Stimulated activated CD8-positive, alpha-beta memory T cell treated with anti-CD3 and anti-CD28 coated beads, Interleukin-7, amount 100 ng/mL, for 1 hour (primary cell): ENCODE measurements at places on chromosomes 6 and 20.

DNA sequence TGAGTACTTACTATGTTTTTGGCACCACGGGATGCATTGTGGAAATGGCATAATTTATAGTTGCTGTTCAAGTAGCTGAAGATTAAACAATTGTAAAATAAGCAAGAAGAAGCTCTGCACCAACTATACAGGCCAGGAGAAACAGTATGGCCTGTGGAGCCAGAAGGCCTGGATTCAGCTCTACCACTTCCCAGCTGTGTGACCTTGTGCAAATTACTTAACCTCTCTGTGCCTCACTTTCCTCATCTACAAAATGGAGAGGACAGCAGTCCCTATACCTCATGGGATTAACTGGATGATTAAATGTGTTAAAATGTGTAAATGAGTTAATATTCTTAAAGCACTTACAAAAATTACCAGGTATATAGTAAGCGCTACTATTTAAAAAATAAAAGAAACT, 49.1 kb downstream of the CNKSR3 start:
- no peak for DNase-seq

- DNase-seq: no peak
Measured at GRCh38 chr20:63134201-63134612, 81.7 kb downstream of the YTHDF1 start.

DNA sequence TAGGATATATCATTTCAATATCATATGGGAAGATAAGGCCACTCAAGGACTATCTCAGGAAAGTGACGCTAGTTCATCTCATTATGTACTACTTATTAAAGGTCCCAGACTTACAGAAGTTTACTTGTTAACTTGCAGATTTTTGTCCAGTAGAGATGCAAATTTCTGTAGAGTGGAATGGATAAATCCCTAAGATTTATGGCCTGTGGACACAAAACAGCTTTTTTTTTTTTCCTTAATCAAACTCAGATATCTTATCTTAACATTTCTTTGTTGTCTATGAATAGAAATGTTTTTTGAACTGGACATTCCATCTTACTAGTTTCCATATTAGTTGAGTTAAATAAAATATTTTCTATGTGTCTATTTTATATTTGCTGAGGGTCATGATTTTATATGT, 110.5 kb upstream of the MAP7 start:
- DNase-seq: no peak

GRCh38 chr6:150325066-150325772, 43.6 kb upstream of the IYD start:
- DNase-seq: no peak

GRCh38 chr6:29961966-29962365, 19.6 kb downstream of the HLA-A start:
- DNase-seq: no peak

DNA sequence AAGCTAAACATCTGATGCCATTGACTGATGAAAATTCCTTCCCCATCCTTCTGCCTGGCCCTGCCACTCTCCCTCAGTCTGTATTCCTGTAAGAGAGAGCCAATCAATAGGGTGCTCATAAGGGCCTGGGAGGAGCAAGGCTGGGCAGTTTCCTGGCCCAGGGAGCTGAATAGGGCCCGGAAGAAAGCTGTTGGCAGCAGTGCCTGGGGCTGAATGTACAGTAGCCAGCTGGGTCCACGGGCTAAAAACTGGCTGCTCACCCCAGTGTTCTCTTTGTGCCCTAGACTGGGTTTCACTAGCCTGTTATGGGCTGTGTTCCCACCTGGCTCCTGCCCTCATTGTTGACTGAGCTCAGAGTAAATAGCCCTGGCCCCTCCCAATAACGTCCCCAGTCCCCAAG, 1.7 kb upstream of the WFDC2 start:
- no peak for DNase-seq

GRCh38 chr6:146905181-146905704, 299.0 kb upstream of the STXBP5 start:
- no peak for DNase-seq

DNA sequence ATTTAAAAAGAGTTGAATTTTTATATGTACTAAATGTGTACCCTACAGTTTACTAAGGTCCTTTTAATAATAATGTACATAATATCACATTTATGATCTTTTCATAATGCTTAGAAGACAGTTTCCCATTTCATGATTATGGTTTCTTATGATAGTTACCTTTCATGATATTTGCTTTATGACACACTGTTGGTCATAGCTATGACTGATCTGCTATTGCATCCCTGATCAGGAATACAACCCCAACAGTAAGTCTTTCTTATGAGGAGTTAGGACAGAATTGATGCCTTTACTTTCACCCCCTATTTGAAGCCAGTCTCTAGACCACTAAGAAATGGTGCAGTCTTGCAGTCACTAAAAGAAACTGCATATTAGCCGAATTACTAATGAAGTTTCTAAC, 31.0 kb downstream of the LCA5 start:
- no peak for DNase-seq

GRCh38 chr6:131107151-131107550, 28.1 kb upstream of the AKAP7 start:
- DNase-seq: no peak

GRCh38 chr6:24744911-24745310, 26.0 kb upstream of the C6orf62 start:
- DNase-seq: no peak

DNA sequence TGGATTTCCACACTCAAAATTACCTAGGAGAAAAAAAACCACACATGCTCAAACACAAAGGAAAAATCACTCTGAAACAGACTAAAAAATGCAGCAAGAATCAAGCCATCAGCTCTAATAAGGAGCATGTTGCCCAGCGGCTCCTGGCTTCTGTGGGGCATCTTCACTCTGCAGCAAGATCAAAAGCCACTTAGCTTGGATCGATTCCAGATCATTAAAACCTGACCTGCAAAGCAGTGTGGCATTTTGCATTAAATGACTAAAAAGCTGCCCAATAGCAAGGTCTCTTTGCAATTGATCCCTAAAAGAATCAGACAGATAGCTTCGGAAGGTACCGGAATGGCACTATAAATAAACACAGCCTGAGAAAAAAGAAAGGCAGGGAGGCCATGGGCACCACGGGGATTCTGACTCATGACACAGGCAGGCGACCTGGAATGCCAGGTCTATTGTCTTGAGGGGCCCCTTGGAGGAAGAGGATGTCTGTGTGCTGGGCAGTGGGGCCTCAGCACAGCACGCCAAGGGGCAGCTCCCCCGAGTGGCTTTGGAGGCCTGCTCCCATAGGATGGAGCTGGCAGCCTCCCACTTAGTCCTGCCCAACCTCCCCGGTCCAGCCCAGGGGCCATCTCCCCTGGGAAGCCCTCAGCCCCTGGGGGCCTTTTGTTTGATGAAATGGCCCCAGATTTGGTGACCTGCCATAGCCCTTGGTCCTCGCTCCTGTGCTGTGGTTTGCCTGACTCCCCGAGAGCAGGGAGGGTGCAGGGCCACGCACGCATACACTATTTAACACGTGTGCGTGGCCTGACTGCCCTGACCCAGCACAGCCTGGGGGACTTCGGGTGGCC, 7.6 kb downstream of the LEMD2 start:
- no peak for DNase-seq

GRCh38 chr6:134593442-134593841, 275.5 kb upstream of the SGK1 start:
- DNase-seq: no peak

DNA sequence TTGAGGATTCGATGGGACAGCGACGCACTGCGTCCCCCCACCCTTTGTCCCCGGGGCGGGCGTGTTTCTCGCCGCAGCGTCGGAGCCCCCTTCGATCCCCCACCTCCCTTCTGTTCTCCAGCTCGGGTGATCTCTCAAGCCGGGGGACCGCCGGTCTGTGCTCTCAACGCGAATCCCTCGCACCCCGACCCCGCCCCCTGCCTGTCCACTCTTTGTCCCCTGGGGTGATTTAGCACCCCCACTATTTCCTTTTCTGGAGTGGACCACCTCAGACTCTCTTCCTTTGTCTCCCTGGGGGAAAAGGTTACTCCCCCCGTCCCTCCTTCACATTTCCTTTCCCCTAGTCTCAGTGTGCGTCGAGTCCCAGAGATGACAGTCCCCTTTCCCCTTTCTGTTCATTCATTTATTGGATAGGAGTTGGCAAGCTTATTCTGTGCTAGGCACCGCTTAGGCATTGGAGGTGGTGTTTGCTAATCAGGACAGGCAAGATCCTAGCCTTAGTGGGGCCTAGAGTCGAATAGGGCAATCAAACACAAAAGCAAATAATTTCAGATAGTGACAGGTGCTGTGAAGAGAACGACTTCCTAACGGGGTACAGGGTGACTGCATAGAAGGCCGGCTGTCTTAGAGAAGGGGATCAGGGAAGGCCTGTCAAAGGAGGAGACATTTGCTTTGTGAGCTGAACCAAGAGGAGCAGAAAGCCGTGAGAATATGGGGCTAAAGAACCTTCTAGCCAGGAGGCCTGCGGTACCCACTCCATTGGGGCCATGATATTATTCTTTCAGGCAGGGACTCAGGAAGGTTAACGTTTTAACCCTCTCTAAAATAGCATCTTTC, 741 bp downstream of the PTPN1 start:
- no peak for DNase-seq

DNA sequence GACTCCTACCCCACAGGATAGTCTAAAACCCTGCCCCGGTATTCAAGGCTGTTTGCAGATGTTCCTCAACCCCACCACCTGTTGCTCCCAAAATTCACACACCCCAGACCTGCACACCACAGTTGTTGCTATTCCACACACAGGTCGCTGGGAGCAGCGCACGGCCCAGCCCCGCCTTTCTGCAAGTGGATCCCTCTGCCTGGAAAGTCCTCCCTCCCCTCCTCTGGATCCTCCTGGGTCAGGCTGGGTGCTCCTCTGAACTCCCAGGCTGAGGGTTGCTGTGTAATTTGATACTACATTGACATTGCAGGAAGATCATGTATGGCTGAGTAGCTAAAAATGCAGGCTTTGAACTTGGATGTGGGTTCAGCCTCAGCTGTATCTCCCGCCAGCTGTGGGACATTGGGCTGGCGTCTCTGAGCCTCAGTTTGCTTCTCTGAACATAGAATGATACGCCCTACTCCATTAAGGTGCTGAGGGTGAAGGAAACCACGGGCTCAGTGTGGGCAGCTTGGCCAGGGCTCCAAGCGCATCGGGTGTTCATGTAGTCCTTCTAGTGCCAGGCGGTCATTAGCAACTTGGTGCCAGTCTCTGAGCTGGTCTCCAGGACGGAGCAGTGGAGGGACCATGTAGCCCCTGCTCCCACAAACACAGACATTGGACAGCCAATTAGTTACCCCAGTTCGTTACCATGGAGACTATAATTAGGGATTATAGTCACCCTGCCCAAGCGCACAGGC, 13.9 kb upstream of the CCN5 start:
- DNase-seq: no peak

- DNase-seq: no peak
Measured at GRCh38 chr6:7292596-7293255, 20.3 kb downstream of the SSR1 start.

GRCh38 chr6:747028-747427, 54.1 kb upstream of the EXOC2 start:
- no peak for DNase-seq

GRCh38 chr6:34237722-34238584, 1.3 kb downstream of the HMGA1 start:
- peak; percentile 39 for DNase-seq

DNA sequence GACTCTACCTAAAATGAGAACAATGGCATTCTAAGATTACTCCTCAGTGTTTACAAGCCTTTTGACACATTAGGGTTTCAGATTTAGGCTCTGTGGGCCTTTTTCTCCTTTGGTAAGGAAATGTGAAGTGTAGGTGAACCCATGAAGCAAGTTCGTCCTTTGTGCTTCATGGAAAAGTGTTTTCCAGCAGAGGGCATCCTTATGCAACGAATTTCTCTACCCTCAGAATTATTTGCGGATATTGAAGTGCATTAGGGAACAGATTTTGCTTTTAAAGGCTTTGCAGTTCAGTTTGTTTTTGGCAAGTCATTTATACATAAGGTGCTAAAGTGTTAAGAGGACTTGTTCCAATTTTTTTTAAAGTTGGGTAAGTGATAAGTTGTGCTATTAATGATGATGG, 55.7 kb upstream of the FERMT1 start:
- no peak for DNase-seq

DNA sequence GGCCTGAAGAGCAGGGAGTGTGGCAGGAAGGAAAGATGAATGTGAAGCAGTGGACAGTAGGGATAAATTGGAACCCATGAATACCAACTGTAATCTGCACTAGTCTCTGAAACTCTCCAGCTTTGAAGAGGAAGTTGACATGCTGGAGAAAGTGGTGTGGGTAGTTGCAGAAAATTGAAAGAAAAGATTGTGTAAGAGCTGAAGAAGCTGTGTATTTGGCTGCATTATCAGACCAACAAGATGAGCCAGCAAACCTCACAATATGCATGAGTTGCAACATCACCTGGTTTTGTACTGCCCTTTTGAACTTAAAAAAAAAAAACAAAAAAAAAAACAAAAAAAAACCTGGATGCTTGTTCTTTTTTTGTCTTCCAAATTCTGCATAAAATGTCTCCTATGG, 921.9 kb upstream of the EYS start:
- DNase-seq: no peak

- no peak for DNase-seq
Measured at GRCh38 chr6:10323018-10323417, 91.9 kb downstream of the TFAP2A start.

- DNase-seq: no peak
Measured at GRCh38 chr6:81772741-81773140, 20.3 kb upstream of the TENT5A start.

GRCh38 chr20:14406495-14406894, 69.1 kb upstream of the FLRT3 start:
- DNase-seq: no peak

- DNase-seq: no peak
Measured at GRCh38 chr20:34873583-34874093, 982 bp upstream of the GGT7 start.

DNA sequence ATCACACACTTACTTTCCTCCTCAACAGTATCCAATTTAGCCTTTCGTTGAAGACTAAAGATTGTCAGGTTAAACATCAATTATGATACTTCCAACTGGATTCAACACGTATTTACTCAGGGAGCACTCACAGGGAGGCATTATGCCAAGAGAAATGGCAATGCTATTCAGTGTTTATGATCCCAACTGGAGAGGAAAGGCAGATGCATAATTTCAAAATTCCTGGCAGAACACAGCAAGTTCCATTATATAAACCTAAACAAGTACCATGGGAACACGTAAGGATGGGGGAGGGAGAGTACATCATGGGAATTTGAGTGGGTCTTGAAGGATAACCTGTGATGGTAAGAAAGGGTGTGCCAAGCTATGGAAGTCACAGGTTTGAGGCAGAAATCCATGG, 112.7 kb downstream of the ISM1 start:
- no peak for DNase-seq

DNA sequence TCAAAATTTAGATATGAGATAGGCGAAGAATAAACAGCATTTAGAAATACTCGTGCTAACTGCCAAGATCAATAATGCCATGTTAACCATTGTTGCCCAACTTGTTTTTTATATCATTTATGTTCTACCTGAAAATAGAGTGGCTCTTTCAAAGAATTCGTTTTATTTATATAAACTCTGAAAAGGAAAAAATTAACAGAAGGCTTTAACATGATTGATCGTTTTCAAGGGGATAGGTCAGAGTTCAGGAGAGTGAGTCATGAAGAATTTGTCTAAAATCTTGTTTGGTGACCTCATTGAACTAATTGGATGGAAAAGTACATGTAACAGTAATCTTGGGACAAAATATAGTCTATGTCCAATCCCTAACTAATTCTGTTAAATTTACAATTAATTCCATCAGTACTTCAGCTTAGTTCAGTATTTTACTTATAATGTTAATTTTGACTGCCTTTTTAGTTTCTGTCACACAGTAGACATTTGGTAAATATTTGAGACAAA, 11.1 kb upstream of the ELOVL2 start:
- no peak for DNase-seq

GRCh38 chr6:43628393-43629103, 516 bp downstream of the GTPBP2 start:
- DNase-seq: peak; percentile 14

- DNase-seq: peak; percentile 7
Measured at GRCh38 chr6:11575408-11576033, 38.0 kb downstream of the TMEM170B start.
